OCI-LY7 (cell line): ENCODE measurements at places on chromosomes 7 and 10.

DNA sequence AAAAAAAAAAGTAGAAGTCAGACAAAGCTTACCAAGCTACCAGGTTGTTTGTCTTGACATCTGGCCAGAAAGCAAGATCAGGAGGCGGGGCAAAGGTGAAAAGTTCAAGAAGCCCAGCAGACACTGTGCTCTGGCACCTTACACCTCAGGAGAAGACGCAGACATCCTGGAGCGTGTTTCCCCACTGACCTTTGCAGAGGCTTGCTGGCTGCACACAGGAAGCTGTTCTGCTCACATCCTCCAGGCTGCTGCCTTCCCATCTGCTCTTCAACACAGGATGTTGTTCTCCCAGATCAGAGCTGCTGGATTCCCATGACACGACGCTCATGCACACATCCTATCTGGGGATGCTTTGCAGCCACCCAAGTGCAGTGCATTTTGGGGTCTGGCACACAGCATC lies 174.4 kb upstream of the KIAA1217 start:
- DNase-seq, result no peak

DNA sequence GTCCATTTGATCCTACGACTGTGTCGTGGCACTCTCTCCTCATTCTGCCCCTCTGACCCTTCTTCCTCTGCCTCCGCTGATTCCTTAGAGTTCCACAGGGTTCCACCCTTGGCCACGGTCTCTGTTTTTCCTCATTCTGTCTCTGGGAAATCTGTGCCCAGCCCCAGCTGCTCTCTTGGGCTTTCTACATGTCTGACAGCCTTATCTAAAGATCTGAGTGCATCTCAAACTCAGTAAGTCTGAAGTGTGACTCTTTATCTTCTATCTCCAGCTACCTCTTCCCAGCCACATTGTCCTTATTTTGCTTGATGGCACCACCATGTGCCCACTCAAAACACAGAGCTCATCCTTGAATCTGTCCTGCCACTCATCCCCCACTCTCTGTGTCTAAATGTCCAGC lies 62.1 kb upstream of the AQP1 start:
- no peak for DNase-seq

GRCh38 chr10:23095404-23095965 lies at the start of gene MSRB2:
MSRB2 (plus strand) TSS chr10:23095579; CDS start chr10:23095609, 30 bp downstream.
- peak; percentile 87 for DNase-seq

GRCh38 chr10:24889639-24890038 lies 62.8 kb downstream of the PRTFDC1 start:
- DNase-seq, result no peak

GRCh38 chr10:51789903-51790302 lies 90.5 kb upstream of the CSTF2T start:
- no peak for DNase-seq
